Ovary (tissue), 10 donors: ENCODE measurements at places on chromosomes 4 and X.

- no peak for DNase-seq
Observed at GRCh38 chrX:11557120-11557519, 108.6 kb downstream of the ARHGAP6 start.

DNA sequence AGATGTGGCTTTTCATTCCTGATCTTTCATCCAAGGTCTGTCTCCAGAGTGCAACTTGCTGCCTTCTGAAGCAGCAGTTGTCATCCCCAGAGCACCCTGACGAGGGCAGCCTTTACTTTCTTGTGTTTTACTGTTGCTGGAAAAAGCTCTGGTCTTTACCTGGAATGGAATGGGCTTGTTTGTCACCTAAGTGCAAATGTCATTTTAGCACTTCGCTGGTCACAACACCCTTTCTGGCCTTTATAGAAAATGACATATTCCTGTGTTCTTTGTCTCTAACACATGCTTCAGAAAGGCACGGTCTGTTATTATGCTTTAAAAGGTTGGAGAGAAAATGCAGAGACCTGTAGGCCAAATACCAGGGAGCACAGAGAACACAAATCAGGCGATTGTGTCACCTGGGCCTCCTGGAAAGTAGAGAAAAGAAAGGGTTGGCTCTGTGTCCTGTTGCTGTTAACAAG is 332.7 kb upstream of the IGFBP7 start:
- DNase-seq: no peak

DNA sequence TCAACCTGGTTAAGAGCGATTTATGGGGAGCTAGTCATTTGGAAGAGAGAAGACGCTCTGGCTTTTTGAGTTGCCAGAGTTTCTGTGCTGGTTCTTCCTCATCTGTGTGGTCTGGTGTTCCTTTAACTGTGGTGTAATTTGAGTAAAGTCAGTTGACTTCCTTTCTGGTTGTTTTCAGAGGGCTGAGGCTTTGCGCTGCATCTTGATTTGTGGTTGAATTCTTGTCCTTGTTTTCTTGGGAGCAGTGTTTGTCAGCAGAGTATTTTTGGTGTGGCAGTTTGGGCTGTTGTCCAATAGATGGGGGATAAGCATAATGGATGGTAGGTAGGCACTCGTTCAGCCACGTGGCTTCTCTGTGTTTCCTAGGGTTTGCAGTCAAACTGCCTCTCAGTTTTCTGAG is 2143.2 kb upstream of the TENM3 start:
- no peak for DNase-seq

DNA sequence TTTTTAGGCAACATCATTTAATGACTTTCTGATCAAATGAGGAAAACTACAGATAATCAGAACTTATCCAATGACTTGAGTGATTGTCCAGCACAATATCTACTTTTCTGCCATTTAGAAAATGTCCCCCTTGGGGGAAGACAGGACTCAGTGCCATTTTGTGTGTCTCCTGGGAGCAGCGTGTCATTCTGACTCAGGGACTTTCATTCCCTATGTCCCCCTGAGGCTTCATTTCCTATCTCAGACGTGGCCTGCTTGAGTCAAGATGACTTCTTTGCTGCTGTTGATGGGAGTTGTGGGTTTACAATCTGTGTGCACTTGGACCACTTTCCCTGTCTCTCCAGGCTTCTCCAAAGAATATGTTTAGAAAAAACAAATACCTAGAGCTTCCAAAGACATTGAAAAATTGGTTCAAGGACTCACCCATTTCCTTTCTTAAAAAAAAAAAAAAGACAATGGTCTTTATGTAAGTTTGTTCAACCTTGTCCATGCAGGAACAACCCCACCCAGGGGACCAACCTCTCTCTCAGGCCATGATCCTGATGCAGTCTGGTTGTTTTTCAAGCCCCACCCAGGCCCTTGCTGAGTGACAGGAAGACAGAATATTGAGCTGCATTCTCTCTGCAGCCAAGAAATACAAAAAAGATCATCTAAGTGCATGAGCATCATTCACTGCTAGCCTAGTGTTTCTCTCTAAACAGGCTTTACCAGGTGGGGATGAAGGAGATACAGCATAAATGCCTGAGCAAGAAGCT is 34.3 kb upstream of the TMEM154 start:
- DNase-seq: no peak

DNA sequence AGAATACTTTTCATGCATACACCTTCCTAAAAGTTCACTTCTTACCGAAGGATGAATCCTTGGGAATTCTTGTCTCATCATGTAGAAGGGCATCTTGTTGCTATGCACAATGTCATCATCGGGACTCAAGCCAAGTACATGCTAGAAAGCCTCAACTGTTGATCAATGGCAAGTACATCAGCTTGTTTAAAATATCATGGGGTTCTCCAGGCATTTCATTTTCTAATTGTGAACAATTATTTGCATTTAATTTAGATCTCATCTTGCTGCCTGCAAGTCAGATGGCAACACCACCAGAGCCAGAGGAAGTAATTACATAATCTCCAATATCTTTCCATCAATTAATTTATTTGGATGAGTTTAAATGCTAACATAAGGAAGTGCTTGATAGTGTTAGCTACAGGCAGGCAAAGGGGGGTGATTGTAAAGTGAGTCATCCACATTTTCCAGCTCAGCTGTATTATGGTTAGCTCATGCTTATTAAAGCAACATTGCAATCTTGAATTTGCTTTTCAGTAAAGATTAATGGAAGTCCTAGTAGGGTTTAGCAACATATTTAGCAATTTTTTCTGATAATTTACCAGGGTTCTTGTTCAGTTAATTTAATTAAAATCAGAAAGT is 356.5 kb downstream of the CBLL2 start:
- DNase-seq: no peak

DNA sequence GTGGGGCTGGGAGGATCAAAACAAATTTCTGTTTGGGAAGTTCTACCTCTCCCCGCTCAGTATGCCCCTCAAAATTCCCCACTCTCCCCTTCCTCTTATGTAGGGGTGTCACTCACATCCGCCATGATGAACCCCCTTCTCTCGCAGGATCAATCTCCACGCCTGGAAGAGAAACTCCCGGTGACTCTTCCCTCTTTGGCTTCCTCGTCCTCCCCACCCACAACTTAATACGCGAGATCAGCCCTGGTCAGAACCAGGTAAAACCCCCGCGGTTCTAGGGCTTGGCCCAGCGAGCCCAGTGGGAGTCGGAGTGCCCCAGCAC is 427 bp downstream of the LAMTOR3 start:
- DNase-seq: no peak

- DNase-seq: no peak
Observed at GRCh38 chrX:81868979-81869378, 667.1 kb downstream of the SH3BGRL start.

GRCh38 chrX:68942104-68942503 is 113.3 kb downstream of the EFNB1 start:
- no peak for DNase-seq

DNA sequence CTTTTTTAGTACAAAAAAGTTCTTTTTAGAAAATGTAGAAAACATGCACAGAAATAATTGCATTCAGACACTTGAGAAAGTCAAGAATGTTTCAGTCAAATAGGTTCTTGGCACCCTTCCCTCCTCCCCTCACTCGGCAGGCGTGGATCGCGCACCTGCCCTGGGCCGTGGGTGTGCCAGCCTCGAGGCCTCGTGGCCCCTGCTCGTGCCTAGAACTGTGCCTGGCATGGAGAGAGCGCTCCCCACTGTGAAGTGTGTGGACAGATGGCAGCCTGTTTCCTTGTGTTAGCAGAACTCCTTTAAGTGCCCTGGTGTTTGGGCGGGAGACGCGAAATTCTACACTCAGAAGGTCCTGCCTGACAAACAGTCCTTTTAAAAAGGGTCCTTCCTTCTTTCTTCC is 14.7 kb downstream of the RGS12 start:
- DNase-seq: no peak

DNA sequence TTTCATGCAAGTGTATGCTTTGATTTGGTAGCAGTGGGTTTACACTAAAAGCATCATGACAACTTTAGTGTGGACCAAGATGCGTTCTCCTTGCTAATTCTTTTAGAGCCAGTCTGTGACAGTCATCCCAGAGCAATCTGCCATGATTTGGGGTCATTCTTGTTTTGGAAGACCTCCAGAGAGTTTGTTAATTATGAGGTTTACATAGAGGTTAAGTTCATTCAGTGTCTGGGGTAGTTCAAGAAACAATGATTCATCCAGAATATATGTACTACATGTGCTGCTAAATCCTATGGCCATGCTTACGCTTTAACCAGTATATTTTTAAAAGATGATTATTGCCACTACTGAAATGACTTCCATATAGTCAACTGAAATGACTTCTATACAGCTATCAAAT is 328.5 kb upstream of the AGA start:
- DNase-seq: no peak

GRCh38 chrX:95383778-95384177 is 1300.9 kb upstream of the DIAPH2 start:
- DNase-seq: no peak

DNA sequence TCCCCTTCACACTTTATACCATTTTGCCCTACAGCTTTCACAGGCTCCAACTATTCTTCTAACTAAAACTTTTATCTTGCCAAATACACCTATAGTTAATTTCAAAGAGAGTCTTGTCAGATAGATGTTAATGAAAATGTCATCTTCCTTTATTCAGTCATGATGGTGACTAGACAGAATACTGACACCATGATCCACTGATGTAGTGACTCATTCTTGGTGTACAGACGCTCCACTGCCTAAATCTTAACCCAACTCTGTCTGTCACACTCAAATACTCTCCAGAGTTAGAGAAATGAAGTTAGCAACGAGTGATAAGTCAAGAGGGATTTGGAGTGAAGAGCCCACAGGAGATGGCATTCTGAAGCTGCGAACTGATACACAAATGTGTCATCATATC is 32.1 kb upstream of the HDAC8 start:
- no peak for DNase-seq

DNA sequence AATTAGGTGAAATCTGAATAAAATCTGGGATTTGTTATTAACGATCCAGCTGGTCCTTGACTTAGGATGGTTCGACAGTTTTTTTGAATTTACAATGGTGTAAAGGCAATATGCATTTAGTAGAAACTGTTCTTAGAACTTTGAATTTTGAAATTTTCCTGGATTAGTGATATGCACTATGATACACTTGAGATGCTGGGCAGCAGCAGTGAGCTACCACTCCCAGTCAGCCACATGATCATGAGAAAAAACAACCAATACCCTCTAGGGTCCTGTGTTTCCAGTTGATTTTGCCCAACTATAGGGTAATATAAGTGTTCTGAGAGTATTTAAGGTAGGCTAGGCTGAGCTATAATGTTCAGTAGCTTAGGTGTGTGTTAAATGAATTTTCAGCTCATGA is 303.7 kb downstream of the GPAT3 start:
- DNase-seq: no peak

GRCh38 chr4:118289794-118290193 is 63.0 kb downstream of the PRSS12 start:
- DNase-seq: no peak

DNA sequence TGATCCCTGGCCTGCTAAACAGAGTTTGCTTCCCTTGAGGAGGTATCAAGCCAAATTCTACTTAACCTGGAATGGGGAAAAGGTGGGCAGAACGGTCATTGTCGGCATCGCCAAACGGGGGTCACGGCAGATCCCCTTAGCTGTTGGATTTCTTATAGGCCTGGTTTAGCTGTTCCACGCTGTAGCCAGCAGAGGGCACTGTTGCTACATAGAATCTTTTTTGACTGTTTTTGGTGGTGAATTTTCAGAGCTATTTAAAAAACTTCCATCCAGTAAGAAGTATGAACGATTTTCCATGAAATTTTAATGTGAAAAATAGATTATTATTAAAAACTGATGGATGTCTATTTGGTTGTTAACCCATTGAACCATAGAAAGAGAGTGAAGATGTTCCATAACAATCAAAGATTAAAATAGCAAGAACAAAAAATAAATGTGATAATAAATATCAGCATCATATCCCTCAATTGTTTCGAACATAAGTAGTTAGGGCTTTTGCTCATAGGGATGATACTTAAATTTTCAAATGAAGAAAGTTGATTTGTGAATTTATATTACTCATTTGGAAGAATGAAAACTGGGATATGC is 56.6 kb downstream of the LINC00632 start:
- peak; percentile 15 for DNase-seq

- DNase-seq: no peak
Observed at GRCh38 chrX:105314458-105314857, 94.0 kb upstream of the TEX13A start.

DNA sequence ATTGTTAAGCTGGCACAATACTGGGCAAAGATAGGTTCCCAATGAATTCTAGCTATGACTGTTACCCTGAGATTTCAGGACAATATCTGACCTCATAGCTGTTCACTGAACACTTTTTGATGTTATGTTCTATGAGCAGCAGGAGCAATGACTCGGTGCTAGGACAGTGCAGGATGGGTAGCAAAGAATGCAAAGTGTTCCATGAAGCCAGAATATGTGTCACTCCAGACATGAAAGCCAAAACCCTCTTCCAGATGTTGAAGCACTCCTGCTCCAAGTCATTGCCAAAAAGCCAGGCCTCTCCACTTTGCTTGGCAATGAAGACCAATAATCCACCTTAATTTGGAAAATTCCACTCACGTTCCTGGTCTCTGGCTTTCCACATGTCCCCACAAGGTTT is 300.9 kb upstream of the CPEB2 start:
- no peak for DNase-seq

DNA sequence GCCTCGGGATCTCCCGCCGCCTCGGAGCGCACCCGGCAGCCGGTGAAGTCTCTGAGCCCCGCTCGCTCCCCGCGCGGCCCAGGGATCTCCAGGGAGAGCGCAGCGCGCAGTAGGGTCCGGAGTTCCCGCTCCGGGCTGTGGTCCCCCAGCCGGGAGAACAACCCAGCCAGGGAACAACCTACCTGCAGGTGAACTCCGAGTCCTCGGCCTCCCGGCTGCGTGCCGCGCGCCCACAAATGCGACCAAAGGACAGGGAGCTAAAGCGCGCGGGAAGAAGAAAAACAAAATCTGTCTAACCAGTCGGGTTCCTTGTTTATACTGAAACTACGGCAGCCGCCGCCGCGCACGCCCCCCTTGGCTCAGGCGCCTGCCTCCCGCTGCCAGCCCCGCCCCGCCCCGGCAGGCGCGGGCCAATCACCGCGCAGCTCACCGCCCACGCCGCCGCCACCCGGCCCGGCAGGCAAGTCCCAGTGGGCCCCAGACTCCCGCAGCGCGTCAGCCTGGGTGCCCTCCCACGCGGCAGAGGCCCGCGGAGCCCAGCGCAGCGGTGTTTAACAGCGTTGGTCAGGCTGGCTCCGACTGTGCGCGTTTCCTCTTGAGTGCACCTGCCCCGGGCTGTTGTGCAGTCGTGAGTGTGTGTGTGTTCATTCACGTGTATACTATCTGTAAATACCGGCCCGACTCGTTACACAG is at the start of gene RASGEF1B:
Gene RASGEF1B (minus strand): TSS at position 320 of the 693 bp plus-strand sequence. CDS start 12,399 bp downstream, outside the sequence.
- DNase-seq: peak; percentile 71

- DNase-seq: no peak
Observed at GRCh38 chr4:13529128-13529919, 15.0 kb downstream of the NKX3-2 start.

DNA sequence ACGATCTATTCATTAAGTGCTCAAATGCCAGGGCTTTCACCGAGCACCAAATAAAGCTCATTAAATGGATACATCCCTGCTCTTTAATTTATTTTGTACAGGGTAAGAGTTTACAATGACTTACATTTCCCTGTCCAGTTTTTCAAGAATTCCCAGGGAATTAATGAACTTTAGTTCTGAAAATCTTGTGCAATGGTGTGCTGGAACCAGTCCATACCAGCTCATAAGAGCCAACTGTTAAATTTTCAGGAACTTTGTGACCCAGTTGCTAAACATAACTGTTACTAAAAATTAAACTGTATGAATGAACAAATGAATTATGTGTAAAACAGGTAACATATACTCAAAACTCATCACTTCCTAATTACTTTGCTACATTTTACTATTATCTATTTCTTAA is 191.7 kb upstream of the RASGEF1B start:
- peak; percentile 45 for DNase-seq

GRCh38 chr4:499567-499966 is 557 bp downstream of the PIGG start:
- no peak for DNase-seq
